ENCODE measurements at places on chromosomes 11 and 22.

GRCh38 chr22:36981247-36981775 lies 37.9 kb downstream of the TST start:
- no peak for DNase-seq

DNA sequence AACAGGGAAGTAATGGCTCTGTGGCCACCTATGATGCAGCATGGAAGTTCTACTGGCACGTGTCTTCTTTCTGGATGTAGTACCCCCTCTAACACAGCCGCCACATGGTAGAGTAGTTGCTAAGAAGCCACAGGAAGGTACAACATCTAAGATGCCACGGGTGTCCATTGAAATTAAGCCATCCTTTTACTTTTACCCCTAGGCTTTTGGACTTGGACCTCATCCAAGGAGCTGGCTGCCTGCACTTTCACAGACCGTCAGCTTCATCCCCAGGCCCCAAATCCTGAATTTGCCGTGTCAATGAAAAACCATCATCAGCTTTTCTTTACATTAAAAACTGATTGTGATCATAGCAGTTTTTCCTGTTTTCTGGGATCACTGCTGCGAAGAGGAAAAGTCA lies 102.4 kb downstream of the RPL27A start:
- DNase-seq: no peak

DNA sequence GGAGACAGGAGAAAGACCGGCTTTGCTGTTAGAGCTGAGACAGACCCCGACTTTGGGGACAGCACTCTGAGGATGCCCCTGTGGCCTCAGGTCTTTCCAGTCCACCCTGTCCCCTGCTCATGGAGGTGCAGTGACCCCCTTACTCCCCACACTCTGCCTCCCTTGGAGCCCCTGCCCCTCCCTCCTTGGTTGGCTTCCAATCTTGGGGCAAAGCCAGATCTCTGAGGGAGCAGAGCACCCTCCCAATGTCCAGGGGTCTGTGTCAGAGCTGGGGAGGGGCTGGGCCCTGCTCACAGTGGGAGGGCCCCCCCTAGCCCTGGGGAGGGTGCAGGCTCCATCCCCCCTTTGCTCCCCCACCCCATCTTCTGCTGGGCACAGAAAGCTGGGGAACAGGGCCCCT lies 50.0 kb downstream of the IGLL1 start:
- DNase-seq: no peak

DNA sequence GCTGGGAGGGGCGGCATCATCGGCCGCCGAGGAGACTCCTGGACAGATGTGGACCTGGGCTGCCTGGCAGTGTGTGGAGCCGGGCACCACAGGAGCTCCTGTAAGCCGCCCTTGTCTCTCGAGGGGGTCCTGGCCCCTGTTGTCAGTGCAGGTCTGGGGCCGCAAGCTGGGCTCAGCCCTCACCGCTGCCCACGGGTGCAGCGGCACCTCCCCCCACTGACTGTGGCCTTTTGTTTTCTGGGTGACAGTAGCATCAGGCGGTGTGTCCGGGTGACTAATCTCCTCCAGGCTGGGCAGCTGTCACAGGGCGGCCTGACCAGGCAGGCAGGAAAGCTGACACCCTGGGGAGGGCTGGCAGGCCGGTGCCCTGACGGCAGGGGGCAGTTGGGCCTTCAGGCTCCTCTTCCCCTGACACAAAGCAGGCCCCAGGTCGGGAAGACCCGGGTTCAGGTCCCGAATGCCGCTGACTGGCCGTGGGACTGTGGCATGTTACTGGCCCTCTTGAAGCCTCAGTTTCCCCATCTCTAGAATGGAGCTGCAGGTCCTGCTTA lies 16.3 kb downstream of the DGKZ start:
- peak; percentile 86 for DNase-seq

- DNase-seq: no peak
Observed at GRCh38 chr22:30132290-30132996, 52.2 kb downstream of the HORMAD2 start.
